Amygdala (tissue), 56 donors: ENCODE measurements at places on chromosomes 7 and 10.

GRCh38 chr7:131098527-131098926 lies 229.1 kb upstream of the MKLN1 start:
- no peak for DNase-seq

- DNase-seq = no peak
These were observed 125.5 kb downstream of the RNLS start for GRCh38 chr10:88457660-88458059.

DNA sequence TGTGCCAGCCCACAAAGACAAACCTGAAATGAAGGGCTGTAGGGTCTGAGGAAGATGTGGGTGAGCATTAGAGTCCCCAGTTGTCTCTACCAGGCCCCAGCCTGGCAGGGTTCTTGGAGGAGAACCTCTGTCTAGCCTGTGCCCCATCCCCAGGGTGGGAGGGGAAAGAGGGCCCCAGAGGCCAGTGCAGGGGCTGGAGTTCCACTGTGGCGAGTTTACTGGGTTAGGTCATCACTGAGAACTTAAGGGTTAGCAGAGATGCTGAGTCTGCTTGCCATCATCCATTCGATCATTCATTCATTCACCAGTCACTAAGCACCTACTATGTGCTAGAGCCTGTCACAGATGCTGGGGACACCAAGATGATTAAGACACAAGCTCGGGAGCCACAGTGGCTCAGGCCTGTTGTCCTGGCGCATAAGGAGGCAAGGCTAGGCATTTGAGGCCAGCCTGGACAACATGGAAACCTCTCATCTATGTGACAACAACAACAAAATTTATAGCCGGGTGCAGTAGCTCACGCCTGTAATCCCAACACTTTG lies 2.6 kb downstream of the ANKRD2 start:
- no peak for DNase-seq

- no peak for DNase-seq
These were observed 93.1 kb downstream of the BMPER start for GRCh38 chr7:33998476-33998875.

DNA sequence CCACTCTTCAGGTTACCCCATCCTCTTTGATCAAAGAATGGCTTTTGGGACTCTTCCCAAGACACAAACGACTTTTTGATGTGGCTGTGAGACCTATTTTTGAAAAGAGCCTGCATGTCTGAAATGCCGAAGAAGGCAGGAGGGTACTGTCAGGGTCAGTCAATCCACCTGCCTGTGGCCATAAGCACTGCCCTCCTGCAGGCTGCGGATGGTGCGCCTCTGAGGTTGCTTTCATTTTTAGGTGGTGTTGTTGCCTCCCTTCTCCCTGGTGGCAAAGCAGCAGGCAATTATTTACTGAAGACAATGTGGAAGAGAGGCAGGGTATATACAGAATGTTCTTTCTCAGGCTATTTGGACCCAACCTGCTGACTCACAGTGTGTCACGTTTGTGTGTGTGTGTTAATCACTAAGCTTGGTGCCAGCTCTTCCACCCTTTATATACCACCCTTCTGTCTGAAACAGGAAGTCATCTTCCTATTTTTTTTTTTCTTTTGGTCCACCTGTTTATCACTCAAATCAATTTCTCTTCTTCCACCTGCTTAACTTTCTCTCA lies 1421.2 kb upstream of the CELF2 start:
- DNase-seq = no peak

DNA sequence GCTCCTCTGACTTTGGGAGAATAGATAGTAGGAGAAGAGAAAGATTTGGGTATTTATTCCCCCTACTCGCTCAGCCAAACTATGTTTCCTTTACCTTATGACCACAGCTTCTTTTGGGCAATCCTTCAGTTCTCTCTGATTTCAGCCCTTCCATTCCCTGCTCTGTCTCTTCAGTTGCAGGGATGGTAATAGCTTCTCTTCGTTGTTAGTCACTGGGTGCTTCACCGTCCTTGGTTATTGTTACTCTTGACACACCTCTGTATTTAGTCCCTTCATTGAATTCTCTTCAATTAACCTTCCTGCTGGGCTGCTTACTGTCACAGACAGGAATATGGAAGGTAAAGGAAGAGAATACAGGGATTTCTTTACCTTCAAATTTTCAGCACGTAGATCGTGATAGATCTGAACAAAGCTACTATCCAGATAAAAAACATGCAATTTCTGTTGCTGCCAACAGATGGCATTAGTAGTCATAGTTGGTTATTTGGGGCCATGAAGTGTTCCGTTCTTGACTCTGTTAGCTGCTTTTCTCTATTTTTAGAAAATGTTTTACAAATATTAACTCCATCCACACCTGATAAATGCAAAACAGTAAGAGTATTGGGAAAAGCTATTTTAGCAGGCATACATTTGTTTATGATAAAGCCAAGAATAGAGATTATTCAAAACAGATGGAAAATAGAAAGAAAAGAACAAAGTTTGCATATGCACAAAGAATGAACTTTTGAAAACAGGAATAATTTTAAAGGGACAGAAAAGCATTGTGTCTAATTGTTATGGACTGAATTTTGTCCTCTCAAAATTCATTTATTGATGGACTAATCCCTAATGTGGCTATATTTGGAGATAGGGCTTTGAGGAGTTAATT lies 14.0 kb upstream of the PTTG1IP2 start:
- no peak for DNase-seq
